Hematopoietic multipotent progenitor cell treated with erythropoietin and hydrocortisone succinate and interleukin-3 and kit ligand, for 17 days (in vitro differentiated cells): ENCODE measurements at places on chromosomes 2 and 18.

DNA sequence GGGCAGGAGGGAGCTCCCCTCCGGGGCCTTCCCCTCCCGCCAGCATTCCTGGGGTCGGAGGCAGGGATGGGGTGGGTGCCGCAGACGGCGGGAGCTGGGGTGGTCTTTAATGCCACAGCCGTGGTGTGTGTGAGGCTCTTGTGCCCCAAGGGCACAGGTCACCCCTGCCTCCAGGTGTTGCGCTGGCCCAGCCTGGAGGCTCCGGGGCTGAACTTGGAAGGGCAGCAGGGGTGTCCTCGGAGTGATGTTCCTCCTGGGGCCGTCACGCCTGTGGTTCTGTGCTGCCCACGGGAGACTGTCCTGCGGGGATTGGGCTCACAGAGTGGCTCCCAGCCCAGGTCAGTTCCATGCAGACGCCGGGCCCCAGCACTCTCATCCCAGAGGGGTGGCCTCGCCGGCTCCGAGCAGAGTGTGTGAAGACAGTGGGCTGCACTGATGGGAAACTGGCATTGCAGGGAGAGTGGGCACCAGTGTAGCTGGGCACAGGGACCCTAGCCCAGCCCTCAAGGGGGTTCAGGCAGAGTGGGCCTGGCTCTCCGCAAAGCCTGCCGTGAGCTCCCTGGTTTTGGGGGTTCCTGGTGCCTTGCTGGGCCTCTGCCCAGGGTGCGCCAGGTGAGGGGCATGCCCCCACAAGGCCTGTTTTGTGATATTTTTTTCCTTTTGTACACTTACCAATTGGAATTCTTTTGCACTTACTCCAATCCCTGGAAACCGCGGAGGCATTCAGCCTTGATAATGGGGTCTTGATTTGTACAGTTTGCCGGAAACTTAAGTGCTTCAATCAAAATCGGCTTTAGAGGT, 56.7 kb downstream of the NFATC1 start:
- DNase-seq, result no peak

- no peak for DNase-seq
Observed at GRCh38 chr2:145323512-145323911, 803.6 kb upstream of the ZEB2 start.

DNA sequence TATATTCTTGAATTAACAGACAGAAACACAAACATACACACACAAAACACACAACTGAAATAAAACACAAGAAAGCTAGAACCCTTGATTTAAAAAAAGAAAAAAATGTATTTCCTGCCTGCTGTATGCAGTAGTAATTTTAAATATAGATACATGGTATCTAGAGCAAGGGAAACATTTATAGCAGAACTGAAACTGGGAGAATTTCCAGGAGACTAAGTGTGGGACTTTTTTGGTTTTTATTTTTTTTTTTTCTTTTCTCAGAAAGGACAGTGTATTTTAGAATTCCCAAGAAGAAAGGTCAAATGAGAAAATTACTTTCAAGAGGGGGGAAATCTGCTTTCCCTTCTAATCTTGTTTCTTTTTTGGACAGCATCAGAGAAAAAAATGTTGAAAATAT, 558.9 kb upstream of the PKDCC start:
- DNase-seq, result no peak

GRCh38 chr18:5513947-5514346, 29.9 kb downstream of the EPB41L3 start:
- DNase-seq, result no peak

DNA sequence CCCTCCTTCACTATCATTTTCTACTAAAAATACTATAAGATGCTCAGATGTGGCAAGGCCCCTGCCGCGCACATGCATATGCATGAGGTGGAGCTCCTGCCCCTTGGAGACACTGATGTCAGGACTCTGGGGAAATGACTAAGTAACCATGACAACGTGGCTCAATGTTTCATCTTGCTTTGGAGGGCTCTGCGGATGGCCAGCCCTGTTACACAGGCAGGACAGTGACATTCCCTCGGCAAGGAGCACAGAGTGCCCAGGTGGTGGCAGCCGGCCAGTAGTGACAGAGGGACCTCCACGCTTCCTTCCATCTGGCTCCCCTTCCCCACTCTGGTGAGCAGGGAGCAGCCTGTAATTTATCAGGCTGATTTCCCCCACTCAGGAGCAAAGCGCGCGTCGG, 364.1 kb downstream of the SS18 start:
- DNase-seq, result no peak

- DNase-seq, result no peak
Observed at GRCh38 chr2:135651717-135652116, 89.9 kb upstream of the UBXN4 start.

DNA sequence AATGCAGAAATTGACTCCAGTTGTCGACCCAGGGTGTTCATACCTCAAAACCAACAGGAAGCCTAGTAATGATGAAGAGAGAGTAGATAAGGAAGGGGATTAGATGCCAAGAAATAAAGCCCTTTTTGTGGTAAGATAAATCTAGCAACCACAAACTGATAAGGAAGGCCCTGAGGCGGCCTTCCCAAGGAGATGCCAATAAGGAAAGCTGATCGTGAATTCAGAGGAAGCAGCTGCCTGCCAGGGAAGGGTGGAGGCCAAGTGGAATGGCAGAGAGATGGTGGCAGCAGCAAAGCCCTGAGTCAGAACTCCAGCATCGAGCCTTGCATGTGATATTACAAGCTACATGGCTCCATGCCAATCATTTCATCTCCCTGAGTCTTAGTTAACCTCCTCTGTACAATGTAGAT, 126.3 kb downstream of the IRS1 start:
- no peak for DNase-seq
